Pulmonary artery endothelial cell (primary cell): ENCODE measurements at places on chromosomes 13 and 19. TPM values are rescaled to one million over a fixed set of nuclear protein-coding genes. Genes with fewer than 3 reads are reported as not detected.

- DNase-seq = peak; percentile 24
Measured at GRCh38 chr19:17680230-17680722, 7.9 kb downstream of the UNC13A start.

The SERP2 gene
- total RNA-seq = 0.26 and 0.35 TPM in 2 replicates

DNA sequence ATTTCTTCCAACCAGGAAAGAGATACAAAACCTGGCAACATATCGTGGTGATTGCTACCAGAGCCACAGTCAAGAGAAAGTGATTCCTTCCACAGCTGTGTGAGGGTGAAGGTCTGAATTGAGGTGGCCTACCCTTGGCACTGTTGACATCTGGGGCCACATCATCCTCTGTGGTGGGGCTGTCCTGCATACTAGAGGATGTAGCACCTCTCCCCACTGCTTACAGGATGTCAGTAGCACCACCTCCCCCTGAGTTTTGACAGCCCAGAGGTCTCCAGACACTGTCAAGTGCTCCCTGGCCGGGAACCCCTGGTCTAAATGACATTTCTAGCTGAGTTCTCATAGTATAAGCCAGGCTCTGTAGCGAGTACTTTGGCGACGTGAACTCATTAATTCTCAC, 15.5 kb downstream of the PTGER1 start:
- DNase-seq = no peak

The OR7A5 gene
- not detected in 2 replicates for total RNA-seq

DNA sequence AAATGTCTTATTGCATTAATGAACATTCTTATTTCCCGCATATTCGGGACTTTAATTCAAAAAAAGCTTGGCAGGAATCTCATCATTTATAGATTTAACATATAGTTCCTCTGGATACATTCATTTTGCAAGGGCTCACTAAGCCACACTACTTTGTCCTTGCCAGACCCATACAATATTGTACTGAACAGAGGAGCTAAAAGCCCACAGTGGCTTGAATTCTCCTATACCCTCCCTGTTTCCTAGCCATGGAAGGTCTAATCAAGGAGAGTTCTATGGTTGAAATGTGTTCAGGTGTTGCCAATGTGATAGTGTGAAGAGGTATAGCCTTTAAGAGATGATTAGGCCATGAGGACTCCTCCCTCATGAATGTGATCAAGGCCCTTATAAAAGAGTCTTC, 298.9 kb downstream of the ENOX1 start:
- no peak for DNase-seq

DNA sequence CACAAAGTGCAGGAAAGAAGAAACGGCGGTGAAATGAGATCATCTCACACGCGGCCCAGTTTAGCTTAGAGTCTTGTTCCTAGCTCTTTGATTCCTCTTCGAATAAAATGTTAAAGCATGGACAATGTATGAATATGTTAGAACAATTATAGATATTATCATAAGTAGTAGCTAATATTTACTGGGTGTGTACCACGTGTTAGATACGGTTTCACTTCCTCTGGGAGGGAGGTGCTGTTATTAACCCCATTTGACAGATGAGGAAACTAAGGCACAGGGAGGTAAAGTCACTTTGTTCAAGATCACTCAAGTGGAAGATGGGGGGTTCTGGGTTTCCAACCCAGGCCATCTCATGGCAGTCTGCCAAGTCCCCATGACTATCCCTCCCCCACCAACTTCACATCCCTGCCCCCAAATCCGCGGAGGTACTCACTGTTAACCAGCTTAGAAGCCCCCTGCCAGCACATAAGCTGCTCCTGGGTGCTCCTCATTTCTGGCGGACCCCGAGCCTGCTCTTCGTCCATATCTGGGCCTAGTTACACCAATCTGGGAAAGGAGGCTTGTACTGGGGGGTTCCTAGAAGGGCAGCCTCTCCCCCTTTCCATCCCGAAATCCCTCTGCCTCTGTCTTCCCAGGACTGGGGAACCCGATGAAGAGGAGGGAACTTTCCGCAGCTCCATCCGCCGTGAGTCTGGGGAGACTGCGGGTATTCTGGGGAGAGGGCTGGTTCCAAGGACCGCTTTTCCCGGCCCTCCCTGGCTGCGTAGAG, 1.0 kb upstream of the FXYD7 start:
- no peak for DNase-seq

- no peak for DNase-seq
Measured at GRCh38 chr19:4201798-4202197, 19.3 kb downstream of the ANKRD24 start.

DNA sequence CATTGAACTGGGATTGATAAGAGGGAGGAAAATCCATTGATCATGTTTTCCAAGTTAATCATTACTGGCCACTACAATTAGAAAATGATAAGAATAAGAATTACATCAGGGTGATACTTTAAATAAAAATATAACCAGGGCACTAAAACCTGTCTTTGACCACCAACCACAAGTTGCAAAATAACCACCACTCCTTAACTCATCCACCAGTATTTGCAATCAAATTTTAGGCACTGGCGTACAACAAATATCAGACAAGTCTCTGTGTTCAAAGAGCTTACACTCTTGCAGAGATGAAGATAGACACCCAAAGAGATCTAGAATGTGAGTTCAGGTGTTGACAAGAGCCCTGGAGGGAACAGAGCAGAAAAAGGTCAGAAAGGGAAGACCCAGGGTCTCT, 514 bp downstream of the CEACAM3 start:
- no peak for DNase-seq

GRCh38 chr13:64078025-64078424, 2662.4 kb upstream of the PCDH20 start:
- DNase-seq = no peak

The GNG14 gene
- not detected in 2 replicates for total RNA-seq

- no peak for DNase-seq
Measured at GRCh38 chr19:43690890-43691289, 20.9 kb upstream of the PLAUR start.

GRCh38 chr13:78131346-78131745, 212.7 kb upstream of the EDNRB start:
- DNase-seq = no peak

The RAB3D gene
- total RNA-seq = 47.1 and 60.7 TPM in 2 replicates

GRCh38 chr13:31195616-31196015, 4.2 kb upstream of the B3GLCT start:
- no peak for DNase-seq

- no peak for DNase-seq
Measured at GRCh38 chr19:1274852-1275259, 474 bp upstream of the FAM174C start.

The IGFL1 gene
- not detected in 2 replicates for total RNA-seq

- DNase-seq = no peak
Measured at GRCh38 chr13:90414691-90415596, 932.5 kb upstream of the MIR17HG start.

The CEACAM1 gene
- 0.26 and 0.46 TPM in 2 replicates for total RNA-seq

DNA sequence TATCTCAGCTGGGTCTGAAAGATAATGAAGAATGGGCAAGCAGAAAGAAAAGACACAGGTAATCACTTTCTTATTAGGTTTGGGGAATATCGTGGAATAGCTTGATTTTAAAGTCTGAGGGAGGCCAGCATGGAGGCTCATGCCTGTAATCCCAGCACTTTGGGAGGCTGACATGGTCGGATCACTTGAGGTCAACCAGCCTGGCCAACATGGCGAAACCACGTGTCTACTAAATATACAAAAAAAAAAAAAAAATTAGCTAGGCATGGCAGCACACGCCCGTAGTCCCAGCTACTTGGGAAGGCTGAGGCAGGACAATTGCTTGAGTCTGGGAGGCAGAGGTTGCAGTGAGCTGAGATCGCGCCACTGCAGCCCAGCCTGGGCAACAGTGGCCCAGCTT, 1.5 kb upstream of the PAFAH1B3 start:
- DNase-seq = no peak

GRCh38 chr19:34926685-34927375, at the start of gene ZNF30:
Gene ZNF30 (plus strand): TSS chr19:34926903. CDS start chr19:34929948, 3,045 bp downstream.
- DNase-seq = peak; percentile 74

The MYO1F gene
- total RNA-seq = 0.13 and 0.25 TPM in 2 replicates

- DNase-seq = no peak
Measured at GRCh38 chr13:45339867-45340266, 1.1 kb downstream of the TPT1 start.

GRCh38 chr19:16358456-16358855, 33.8 kb downstream of the KLF2 start:
- DNase-seq = no peak

GRCh38 chr13:81017513-81018152, 676.7 kb upstream of the SPRY2 start:
- DNase-seq = peak; percentile 11

The UBE2L5 gene
- total RNA-seq = not detected in 2 replicates

GRCh38 chr19:41225238-41226052, 6.4 kb downstream of the AXL start:
- DNase-seq = peak; percentile 89

- DNase-seq = peak; percentile 5
Measured at GRCh38 chr19:29528350-29528945, 2.7 kb downstream of the VSTM2B start.

- DNase-seq = no peak
Measured at GRCh38 chr19:1206150-1206863, 729 bp downstream of the STK11 start.

The FAM216B gene
- total RNA-seq = not detected in 2 replicates

DNA sequence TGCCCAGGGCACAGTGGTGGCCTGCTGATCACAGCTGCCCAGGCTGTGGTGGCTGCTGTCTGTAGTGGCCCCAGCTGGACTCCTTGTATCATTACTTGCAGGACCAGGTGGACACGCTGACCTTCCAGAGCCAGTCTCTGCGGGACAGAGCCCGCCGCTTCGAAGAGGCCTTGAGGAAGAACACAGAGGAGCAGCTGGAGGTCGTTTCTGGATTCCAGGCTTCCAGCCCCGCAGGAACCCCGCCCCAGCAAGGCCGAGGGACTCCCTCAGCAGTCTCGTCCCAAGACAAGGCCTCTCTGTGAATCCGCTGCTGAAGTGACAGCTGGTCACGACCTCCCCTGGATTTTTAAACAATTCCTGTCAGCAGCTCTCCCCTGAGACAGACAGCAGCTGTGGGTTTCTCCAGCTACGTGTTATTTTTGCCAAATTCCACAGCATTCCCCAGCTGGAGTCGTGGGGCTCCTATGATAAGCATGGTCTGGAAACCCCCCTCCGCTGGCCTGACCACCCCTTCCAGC, 98.3 kb downstream of the SLC7A1 start:
- DNase-seq = no peak

The KIR2DL4 gene
- total RNA-seq = not detected in 2 replicates

- no peak for DNase-seq
Measured at GRCh38 chr13:60275208-60275607, 111.5 kb upstream of the DIAPH3 start.

The AMER2 gene
- not detected in 2 replicates for total RNA-seq

The CYSLTR2 gene
- 0.11 TPM in 1 of 2 replicates, not detected in the other for total RNA-seq

DNA sequence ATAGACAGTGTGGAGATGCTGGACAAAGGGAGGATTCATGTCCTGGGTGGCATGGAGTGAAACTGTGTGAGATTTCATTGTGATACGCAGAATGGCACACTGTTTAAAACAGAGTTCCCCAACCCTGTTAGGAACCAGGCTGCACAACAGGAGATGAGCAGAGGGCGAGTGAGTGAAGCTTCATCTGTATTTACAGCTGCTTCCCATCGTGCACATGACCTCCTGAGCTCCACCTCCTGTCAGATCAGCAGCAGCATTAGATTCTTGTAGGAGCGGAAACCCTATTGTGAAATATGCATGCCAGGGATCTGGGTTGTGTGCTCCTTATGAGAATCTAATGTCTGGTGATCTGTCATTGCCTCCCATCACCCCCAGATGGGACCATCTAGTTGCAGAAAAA, 72.5 kb downstream of the RAP2A start:
- DNase-seq = no peak

GRCh38 chr13:66410314-66410713, 819.8 kb downstream of the PCDH9 start:
- no peak for DNase-seq

DNA sequence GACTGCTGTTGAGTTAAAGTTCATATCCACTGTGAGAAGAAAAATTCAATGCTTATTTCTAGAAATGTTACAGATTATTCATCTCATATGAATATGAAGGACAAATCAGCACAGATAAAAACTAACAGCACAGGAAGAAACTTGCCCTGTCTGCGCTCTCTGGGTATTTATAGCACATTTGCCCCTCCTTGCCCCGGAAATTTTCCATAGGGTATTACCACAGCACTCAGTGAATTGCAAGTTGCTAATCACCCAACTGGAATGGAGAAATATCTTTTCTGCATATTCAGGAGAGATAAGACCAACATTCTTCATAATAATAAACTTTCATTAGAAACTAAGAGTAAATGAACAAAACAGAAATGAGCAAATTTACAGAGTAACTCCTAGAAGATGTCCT, 318.0 kb upstream of the KLF12 start:
- no peak for DNase-seq

- no peak for DNase-seq
Measured at GRCh38 chr13:33487575-33488243, 202.2 kb upstream of the STARD13 start.

DNA sequence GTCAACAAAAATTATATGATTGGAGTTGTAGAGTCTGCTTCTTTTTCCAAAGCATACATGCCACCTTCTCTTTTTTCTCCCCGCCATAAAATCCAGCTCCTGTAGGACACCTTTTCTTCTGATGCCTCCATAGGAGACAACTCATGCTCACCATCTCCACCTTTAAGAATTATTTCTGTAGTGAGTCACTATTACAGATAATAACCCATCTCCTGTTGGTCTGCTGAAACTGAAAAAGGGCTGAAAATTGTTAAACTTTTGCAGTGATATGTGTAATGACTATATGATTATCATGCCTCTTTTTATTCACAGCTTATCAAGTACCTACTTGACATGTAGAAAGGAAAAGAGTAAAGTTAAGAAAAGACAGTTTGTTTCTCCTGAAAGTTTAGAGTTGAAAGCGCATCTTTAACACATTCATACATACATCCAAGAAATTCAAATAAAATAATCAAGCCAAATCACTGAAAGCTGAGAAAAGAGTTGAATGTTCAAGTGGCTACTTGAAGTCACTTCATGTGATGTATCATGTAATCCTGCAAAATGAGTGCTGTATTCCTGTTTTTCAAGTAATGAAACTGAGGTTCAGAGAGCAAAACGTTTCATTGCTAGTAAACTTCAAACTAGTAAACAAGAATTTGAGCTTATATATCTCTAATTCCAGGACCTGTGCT, 35.5 kb upstream of the LPAR6 start:
- no peak for DNase-seq

DNA sequence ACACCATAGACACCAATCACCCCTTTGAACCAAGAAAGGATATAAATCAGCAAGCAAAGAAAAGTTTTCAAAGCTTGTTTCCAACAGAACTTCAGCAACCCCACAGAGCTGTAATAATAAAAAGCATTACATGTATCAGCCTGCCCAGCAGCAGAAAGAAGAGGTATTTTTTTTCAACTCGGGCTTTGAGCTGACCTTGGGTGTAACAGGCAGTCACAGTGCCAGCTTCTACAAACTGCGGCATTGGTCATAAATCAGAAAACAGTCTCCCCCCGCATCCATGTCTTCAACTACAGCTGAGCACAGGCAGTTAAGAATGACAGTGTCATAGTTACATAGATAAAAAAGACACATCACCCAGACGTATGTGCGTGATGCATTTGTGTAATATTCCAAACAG, 671.0 kb upstream of the SLITRK1 start:
- no peak for DNase-seq

- no peak for DNase-seq
Measured at GRCh38 chr13:22939157-22939556, 241.6 kb upstream of the SGCG start.

The ZNF493 gene
- total RNA-seq = 9.2 and 21.6 TPM in 2 replicates

The ZFP14 gene
- 2.2 and 4.9 TPM in 2 replicates for total RNA-seq

The VWA8 gene
- 11.0 and 12.3 TPM in 2 replicates for total RNA-seq

The PALM gene
- 14.3 and 23.0 TPM in 2 replicates for total RNA-seq
